ENCODE measurements at places on chromosomes 12 and 14.

DNA sequence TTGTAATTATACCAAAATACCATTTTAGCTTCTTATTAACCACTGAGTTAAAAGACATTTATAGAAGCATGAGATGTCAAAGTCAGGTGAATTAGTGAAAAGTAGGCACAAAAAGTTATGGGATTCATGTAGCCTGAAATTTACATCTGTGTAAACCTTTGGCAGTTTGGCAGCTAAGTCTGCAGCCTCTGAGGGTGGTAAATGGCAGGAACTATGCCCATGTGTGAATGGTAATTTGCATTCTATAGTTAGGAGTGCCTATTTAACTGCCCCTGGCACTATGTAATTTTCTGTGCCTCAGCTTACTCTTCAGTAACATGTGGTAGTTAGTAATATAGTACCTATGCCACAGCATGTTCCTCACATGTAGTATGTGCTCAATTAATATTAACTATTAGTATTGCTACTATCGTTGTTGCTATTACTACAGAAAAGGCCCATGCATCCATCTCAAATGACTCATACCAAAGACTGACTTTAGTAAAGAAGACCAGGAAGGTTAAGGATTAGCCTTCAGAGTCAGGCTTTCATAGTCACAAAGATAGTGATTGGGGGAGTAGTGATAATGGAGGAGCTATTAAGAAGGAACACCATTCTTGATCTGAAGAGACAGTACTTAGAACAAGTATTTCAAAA lies 258.7 kb upstream of the BTG1 start:
- no peak for DNase-seq

GRCh38 chr12:5511644-5512600 lies 80.0 kb downstream of the NTF3 start:
- no peak for DNase-seq

DNA sequence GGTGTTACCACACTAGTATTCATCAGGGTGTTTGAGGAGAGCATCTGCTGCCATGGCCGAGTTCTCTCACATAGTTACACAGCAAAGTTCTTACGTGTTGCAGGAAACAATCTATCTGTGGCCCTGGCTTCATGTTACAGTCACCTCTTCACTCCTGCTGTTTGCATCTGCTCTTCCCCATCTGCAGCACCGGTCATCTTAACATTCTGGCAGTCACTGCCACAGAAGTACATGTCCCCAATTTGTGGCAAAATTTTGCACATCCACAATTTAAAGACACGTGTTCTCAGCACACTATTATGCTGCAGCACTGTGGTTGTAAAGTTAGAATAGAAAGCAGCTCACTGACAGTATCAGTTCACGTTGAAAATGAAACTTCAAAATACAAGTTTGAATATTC lies 23.2 kb downstream of the MAPK1IP1L start:
- no peak for DNase-seq

- no peak for DNase-seq
Measured at GRCh38 chr14:58430156-58430555, 2.6 kb downstream of the KIAA0586 start.

GRCh38 chr14:69244946-69245345 lies 15.0 kb upstream of the GALNT16 start:
- DNase-seq, result no peak

- DNase-seq, result no peak
Measured at GRCh38 chr12:79364197-79364596, 326.6 kb downstream of the PAWR start.

- DNase-seq, result no peak
Measured at GRCh38 chr14:66009089-66009488, 477.1 kb upstream of the CCDC196 start.

All from stimulated activated CD8-positive, alpha-beta memory T cell treated with anti-CD3 and anti-CD28 coated beads, Interleukin-7, amount 100 ng/mL, for 1 hour (primary cell).